Caco-2 (cell line): ENCODE measurements at places on chromosomes 6 and 20.

DNA sequence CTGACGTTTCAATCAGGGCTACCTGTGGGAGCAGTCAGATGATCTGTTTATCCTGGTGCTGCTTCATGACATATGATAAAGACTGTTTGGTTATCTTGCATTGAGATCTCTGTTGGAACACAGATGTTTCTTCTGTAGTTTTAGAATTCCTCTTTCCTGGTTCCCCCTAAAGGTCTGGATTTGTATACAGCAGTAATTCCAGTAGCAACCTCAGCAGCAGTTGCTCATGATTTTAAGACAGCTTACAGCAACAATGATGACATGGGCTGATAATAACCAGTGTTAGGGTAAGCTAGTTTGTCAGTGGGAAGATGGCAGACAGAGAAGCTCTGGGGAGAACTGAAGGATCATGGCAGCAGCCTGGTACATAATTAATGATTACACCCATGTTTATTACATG, 439.4 kb downstream of the PHF3 start:
- DNase-seq = no peak

- no peak for DNase-seq
Observed at GRCh38 chr6:33927112-33927511, 123.3 kb upstream of the MLN start.

DNA sequence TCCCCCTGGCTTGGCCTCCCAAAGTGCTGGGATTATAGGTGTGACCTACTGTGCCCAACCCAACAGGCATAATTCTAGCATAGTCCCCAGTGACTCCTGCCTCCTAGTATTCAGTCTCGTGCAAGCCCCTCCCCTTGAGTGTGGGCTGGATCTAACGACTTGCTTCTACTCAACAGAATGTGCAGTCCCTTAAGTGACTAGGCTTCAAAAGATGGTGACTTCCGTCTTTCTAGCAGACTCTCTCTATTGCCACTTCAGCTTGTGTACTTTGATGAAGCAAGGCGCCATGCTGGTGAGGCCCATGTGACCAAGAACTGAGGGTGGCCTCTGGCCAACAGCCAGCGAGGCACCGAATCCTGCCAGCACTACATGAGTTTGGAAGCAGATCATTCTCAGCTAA, 109.6 kb upstream of the TRAF3IP2 start:
- DNase-seq = no peak

DNA sequence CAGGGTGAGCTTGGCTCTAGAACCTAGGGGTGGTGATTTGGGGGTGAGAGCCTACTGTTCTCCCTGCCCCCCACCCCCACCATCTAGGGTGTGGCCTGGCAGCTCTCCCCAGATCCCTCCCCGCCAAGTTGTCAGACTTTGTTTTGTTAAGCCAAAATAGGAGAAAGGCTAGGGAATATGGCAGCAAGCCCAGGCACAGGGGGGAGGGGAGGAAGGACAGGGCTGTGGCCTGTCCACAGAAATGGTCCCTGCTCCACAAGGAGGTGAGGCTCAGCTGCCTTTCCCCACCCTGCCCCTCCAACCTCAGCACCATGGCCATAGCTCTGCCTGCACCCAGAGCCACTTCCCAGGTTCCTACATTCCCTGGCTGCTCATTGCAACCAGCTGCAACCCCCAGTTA, 17.2 kb downstream of the SCUBE3 start:
- no peak for DNase-seq

DNA sequence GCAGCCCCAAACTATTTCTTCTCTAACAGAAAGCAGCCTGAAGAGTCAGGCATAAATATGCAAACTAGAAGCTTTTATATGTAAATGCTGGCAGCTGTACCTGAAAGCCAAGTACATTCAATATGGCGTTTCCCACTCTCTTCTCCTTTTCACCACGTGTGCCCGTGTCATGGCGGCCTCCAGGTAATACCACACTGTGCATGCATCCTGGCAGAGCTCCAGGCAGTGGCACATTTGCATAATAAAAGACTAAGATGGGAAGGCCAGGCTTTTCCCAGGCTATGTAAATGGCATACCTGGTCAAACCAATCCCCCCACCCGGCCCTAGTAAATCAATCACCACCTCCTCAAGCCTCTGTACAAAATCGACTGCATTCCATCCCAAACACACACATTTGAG, 120.6 kb downstream of the MMUT start:
- peak; percentile 8 for DNase-seq

DNA sequence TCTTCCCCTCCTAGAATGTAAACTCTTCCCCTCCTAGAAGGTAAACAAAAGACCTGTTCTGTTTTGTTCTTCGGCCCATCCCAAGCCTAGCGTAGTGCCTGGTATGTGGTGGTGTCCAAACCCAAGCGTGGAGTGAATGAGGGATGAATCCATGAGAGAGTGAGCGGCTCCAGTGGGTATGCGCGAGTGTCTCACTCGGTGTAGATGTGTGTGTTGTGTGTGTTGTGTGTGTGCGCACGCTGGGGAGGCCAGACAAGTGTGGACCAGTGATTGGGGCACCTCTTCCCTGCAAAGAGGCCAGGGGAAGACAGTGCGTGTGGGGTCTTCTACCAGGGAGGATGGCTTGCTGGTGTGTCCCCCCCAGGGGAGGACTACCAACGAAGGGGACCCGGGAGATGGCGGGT, 392 bp upstream of the SLC2A10 start:
- DNase-seq = no peak

DNA sequence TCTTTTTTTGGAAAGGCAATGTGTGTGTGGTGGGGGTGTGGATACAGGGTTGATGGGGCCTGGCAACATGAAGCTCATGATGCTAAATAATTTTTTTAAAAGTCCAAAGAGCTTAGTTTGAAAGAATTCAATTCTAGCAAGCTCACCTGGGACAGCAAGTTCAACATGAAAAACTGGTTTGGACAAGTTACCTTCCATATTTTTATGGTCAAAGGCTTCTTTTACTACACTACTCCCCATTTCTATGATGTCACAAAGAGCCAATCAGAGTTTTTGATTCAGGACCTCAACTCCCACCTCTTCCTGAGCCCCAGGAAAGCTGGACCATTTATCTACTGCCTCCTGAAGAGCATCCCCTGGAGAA, 66.1 kb upstream of the CTNNBL1 start:
- no peak for DNase-seq

DNA sequence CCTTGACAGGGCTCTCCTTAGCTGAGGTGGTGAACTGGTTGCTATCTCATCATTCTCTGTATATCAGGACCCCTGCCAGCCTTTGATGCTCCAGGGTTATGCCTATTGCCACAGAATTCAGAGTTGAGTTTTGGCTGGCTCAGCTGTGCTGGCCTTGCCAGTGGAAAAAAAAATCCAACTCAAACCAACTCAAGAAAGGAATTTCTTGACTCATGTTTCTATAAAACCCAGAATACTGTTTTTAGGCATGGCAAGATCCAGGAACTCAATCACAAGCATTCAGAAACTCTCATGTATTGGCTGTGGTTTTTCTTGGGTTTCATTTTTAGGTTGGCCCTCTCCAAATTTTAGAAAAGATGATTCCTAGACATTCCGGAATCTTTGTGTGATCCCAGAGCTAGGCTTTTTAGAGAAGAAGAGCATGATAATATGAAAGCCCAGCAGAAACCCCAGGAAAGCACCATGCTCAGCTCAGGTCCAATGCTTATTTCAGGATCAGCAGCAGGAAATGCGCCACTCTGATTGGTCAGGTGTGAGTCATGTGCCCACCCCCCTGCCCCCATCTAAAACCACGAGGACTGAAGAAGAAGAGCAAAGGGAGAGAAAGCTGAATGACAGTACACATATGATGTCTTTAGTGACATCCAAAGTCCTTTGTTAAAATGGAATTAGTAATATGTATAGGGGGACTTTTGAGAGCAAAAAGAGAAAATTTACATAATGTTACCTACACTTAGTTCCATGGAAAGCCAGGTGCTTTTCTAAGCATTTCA, 122.9 kb downstream of the RNF144B start:
- DNase-seq = no peak

DNA sequence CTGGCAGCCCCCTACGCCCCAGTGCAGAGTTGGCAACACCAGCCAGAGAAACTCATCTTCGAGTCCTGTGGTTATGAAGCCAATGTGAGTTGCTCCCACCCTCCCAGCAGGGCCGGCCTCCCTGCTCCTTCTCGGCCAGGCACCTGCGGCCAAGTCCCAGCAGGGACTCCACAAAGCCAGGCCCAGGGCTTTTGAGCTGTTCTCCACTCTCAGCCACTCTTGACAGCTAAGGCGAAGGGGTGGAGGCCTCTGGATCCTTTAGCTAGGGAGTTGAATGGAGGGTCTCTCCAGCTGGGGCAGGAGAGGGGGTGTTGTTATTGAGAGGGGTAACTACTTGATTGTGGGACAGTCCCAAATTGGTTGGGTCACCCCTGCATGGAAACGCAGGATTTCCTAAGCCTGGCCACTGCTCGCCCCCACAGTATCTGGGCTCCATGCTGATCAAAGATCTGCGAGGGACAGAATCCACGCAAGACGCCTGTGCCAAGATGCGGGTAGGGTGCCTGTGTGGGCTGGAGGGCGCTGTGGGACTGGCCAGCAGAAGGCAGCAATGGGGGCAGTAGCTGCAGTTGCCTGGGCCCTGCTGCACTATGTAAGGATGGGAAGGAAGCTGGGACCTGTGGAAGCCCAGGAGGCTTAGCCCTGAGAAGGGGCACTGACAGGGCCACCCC, 58.3 kb downstream of the TCP11 start:
- peak; percentile 11 for DNase-seq

- DNase-seq = no peak
Observed at GRCh38 chr6:37489697-37490336, 9.9 kb downstream of the CCDC167 start.

GRCh38 chr6:36129941-36130666, at the start of gene MAPK13:
MAPK13 (plus strand) TSS chr6:36130513; CDS start chr6:36130583, 70 bp downstream.
- DNase-seq = peak; percentile 82

GRCh38 chr6:70956191-70956450, 739 bp downstream of the B3GAT2 start:
- DNase-seq = no peak

- no peak for DNase-seq
Observed at GRCh38 chr6:93413190-93413589, 6.2 kb downstream of the EPHA7 start.

GRCh38 chr6:169247991-169248390, 5.7 kb downstream of the THBS2 start:
- DNase-seq = no peak

GRCh38 chr6:81636930-81637568, 115.4 kb downstream of the TENT5A start:
- DNase-seq = peak; percentile 53

GRCh38 chr20:54557806-54558590, 82.6 kb downstream of the DOK5 start:
- DNase-seq = no peak

GRCh38 chr6:106122938-106123656, 37.0 kb downstream of the PRDM1 start:
- no peak for DNase-seq

GRCh38 chr20:6583134-6583738, 184.2 kb upstream of the BMP2 start:
- peak; percentile 58 for DNase-seq

DNA sequence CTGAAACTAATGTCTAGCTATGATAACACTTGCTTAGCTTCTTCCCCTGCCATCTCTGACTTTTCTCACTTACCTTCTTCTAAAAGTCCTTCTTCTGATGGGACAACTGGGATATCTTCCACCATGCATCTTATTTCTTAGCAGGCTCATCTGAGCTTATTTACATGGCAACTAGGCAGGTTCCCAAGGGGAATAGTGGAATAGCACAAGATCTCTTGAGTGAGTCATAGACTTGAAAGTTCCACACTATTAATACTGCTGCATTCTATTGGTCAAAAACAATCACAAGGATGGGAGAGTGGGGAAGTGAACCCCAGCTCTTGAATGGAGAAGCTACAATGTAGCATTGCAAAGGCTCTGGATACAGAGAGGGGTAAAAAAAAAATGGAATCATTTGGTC, 142.1 kb downstream of the HAO1 start:
- no peak for DNase-seq

GRCh38 chr6:69179681-69180080, 544.6 kb downstream of the ADGRB3 start:
- DNase-seq = no peak

- no peak for DNase-seq
Observed at GRCh38 chr6:30113003-30113759, at the start of gene TRIM31. TRIM31 (minus strand) TSS chr6:30113090; CDS start chr6:30112805, 285 bp downstream.

DNA sequence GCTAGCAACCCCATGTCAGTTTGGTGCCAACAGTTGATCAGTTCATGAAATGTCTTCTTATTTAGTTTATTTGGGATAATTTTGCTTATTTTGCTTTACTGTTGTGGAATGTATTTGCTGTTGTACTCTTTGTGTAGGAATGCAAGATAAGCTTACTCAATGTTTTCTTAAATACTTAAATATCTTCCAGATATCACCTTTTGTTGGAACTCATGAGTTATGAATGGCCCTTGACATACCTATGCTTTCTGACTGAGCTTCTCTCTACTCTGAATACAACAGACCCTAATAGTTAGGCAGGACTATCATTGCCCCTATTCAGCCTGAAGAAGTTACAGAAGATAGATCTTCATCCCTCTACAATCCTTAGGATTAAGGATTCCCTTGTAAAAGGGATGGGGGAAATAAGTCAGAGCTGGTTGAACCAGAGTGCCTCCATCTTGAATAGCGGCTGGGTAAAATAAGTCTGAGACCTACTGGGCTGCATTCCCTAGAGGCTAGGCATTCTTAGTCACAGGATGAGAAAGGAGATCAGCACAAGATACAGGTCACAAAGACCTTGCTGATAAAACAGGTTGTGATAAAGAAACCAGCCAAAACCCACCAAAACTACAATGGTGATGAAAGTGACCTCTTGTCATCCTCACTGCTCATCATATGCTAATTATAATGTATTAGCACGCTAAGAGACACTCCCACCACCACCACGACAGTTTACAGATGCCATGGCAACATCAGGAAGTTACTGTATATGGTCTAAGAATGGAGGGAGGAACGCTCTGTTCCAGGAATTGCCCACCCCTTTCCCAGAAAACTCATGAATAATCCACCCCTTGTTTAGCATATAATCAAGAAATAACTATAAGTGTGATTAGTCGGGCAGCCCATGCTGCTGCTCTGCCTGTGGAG, 196.9 kb downstream of the AKAP7 start:
- no peak for DNase-seq

DNA sequence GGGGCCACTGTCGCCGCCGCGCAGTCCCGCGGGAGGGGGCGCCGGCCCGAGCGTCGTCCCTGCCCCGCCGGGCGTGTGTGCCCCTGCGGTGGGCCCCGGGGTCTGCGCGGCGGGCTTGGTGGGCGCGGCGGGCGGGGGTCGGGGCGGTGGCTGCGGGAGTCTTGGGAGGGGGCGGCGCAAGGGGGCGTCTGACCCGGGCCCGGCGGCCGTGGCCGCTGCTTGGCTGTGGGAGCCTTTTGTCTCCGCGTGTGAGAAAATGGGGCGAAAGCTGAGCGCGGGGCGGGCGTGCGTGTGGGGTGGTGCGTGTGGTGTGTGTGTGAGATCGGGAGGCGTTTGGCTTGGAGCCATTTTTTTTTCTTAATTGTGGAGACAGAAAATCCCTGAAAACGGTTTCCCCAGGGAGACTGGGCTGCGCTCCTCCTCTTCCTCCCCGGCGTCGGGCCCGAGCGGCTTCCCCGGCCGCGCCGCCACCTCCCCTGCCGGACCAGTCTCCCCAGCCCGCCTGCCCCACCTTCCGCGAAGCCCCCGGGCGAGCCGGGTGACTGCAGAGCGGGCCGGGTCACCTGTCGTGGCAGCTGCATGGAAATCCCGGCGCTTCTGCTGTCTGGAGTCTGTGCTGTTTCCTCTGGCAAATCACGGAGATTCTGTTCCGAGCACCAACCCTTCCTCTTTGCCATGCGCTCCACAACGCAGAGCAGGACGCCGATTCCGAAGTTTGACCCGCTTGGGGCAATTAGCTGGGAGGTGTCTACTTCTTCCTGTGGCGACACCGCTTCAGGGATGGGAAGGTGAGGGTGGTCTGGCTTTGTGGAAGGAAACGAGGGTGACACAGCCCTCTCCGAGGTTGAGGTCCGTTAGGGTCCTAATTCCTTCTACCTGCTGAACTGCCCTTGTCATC, 64.4 kb downstream of the GTF2H5 start:
- peak; percentile 66 for DNase-seq

GRCh38 chr6:164928057-164928727, 381.2 kb downstream of the C6orf118 start:
- DNase-seq = no peak
